ENCODE measurements at places on chromosomes 12 and 14.

DNA sequence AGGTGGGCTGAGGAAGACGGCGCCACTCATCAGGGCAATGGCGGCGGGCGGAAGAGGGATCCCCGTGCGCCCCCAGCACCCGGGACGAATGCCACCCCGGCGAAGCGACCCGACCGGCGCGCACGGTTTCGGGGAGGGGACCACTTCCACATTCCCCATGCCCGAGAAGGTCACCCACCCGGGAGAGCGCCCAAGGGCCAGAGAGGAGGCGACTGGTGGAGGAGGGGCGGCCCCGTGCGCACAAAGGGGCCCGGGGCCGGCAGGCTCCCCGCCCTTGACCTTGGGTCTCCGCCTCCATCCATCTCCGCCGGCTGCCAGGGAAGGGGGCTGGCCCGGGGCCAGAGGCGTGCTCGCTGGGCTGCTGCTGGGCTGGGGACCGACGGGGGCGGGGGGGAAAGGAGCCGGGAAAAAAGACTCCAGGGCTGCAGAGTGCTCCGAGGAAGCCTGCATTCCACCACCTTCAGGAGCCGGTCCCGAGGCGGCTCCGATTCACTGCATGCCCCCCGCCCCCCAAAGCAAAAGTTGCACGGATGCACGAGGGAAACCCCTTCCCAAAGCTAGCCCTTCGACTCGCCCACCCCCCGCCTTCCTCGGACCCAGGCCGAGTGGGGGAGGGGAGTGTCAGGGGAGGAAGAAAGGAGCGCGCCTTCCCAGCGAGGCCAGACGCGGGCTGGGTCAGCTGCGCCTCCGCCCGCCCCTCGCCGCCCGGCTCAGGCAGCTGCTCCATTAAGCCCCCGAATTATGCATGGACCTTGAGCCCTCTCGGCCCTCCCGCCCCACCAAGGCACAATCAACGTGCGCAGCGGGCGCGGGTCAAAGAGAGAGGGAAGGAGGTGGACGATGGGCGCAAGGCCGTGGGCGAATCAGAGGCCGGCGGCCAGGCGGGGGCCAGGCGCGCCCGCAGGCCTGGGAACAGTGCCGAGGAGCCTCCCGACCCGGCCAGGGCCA, 26.2 kb downstream of the BCL11B start:
- DNase-seq, result no peak

- no peak for DNase-seq
Observed at GRCh38 chr14:67680121-67680602, 5.7 kb upstream of the VTI1B start.

DNA sequence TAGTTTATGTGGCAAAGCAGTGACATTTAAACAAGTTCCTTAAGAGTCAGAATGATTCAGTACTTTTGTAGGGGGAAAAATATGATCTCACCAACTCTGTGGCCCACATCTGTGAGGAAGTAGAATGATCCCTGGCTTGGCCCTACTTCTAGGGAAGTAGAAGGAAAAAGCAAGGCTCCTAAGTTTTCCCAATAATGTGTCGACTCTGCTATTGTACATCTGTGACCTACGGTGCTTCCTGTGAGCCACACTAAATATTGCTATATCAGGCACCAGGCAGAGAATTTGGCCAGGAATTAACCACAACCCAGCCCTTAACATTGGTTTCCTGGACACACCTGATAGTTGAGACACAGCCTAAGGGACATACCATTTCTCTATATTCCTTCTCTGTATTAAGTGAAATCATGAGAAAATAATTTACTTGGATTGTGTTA, 9.3 kb upstream of the NID2 start:
- no peak for DNase-seq

GRCh38 chr12:117596968-117597367, 235.5 kb upstream of the NOS1 start:
- no peak for DNase-seq

- DNase-seq, result no peak
Observed at GRCh38 chr14:103020271-103021170, 36.8 kb downstream of the CDC42BPB start.

GRCh38 chr12:54356951-54357356, 7.3 kb downstream of the GPR84 start:
- DNase-seq, result no peak

GRCh38 chr12:100717733-100718067, 76.9 kb upstream of the ANO4 start:
- DNase-seq, result no peak

DNA sequence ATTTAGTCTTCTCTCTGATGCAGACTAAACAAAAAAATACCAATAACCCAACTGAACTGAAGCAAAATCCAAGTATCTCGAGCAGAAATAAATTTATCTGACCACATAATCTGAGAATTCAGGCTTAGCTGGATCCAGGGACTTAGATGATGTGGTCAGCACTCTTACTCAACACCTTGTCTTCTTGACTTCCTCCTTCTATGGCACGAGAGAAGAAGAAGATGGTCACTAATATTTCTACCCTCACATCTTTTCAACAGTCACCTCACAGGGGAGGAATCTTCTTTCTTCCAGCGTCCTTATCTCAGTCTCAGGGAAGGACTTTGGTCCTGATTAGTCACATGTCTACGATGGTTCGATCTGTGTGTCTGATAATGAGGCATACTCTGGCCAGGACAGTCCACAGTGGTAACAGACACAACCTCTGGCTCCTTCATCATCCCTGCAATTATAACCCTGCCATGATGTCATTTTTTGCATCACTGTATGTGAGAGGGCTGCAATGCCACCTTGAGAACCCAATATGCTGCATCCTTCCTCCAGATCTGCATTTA, 15.8 kb downstream of the RGS6 start:
- no peak for DNase-seq

DNA sequence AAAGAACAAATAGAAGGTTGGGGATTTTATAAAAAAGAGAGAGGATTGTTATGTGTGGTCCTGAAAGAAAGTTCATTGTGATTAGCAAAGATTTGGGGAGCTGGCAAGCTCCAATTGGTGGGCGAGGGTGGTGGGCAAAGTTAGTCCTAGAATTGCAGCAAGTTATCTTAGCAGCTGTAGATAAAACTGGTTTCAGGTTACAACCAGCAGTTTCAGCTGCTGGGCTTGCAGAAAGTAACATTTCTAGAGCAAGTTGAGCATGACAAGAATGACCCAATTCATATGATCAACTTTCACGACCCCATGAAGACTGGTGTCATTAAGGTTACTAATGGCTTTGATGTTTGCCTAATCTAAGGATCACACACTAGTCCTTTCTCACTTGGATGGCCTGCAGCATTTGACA, 177.9 kb upstream of the NUDT4 start:
- no peak for DNase-seq

Data from stimulated activated CD4-positive, alpha-beta T cell treated with anti-CD3 and anti-CD28 coated beads, Interleukin-1b, Interleukin-23, amount 100 ng/mL, for 1 hour (primary cell).